ENCODE measurements at places on chromosomes 16 and 17.

- no peak for DNase-seq
Observed at GRCh38 chr17:73496232-73496631, 148.0 kb downstream of the SDK2 start.

DNA sequence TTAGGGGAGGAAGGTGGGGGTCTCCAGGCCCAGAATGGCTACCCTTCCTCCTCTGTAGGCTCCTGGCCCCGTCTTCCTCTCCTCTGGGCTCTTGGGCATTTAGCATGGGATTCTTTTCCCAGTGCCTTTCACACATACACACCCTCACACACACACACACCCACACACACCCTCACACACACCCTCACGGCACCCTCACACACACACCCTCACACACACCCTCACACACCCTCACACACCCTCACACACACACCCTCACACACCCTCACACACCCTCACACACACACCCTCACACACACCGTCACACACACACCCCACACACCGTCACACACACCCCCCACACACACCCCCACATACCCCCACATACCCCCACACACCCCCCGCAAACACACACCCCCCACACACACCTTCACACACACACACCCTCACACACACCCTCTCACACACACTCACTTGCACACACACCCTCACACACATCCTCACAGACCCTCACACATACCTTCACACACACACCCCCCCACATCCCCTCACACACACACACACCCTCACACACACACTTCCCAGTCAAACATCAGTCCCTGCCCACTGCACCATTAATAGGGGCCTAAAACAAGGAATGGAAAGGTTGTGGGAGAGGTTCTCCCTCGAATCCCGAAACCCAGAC, 845 bp downstream of the SGCA start:
- DNase-seq, result no peak

DNA sequence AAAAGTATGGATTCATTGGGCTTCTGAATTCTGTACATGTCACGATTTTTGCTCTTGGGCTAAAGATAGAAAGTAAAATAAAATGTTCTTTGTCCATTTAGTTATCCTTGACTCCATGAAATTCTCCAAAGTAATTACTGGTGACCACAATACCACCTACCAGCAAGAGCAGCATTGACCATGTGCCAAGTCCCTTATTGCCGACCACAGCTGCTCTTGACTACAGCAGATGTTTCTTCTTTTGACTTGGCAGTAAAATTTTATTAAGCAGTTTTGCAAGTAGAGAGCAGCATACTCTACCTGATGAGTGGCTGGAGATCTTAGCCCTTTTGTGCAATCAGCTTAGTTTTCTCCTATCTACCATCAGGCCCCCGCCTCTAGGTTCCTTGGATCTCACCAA, 152.2 kb upstream of the TBX2 start:
- DNase-seq, result peak; percentile 87

GRCh38 chr16:86481607-86482006, 28.7 kb upstream of the FOXF1 start:
- no peak for DNase-seq

- DNase-seq, result peak; percentile 9
Observed at GRCh38 chr17:37212179-37212578, 163.6 kb upstream of the C17orf78 start.

- peak; percentile 71 for DNase-seq
Observed at GRCh38 chr16:67862623-67863583, 9.9 kb upstream of the EDC4 start.

DNA sequence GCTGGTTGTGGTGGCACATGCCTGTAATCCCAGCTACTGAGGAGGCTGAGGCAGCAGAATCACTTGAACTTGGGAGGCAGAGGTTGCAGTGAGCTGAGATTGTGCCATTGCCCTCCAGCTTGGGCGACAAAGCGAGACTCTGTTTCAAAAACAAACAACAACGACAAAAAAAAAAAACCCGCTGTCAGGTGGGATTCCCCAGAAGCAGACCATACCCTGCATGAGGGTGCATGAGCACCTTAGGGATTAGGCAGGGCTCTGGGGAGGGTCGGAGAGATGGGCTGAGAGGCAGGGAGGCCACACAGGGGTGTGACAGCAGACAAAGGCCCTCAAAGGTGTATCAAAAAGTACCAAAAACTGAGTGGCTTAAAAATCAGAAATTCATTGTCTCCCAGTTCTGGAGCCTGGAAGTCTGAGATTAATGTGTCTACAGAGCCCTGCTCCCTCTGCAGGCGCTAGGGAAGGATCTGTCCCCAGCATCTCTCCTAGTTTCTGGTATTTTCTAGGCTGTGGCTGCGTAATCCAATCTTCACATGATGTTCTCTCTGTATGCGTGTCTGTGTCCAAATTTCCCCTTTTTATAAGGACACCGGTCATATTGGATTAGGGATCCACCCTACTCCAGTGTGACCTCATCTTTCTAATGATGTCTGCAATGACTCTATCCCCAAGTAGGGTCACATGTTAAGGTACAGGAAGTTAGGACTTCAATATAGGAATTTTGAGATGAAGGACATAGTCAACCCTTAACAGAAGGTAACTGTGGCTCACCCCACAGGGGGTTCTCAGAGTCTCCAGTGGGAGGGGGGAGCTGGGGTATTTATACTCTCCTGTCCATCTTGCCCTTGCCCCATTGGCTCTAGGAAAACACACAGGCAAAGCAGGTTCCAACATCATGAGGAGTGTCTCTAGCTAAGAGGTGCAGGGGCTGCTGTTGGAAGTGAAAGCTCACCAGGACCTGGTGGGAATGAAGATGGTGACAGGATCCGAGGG, 13.6 kb upstream of the TVP23A start:
- no peak for DNase-seq

DNA sequence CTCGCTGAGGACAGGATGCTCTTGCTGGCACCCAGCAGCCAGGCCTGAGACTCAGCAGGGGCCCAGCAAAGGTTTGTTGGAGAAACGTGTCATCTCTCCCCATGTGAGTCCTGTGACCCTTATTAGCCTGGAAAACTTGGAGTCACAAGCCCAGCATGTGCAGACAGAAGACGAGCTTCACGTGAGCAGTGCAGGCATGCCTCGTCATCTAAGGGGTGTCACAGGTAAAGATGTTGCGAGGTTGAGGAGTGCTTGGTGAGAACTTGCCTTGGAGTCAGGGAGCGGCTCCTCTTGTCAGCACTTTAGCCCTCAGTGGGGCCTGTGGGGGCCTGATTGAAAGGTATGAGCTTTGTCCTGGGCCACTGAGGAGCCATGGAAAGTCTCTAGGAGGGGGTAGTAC, 2.1 kb upstream of the CTRL start:
- no peak for DNase-seq

GRCh38 chr17:61106354-61106753, 293.3 kb upstream of the TBX2 start:
- no peak for DNase-seq

GRCh38 chr17:57645950-57646665, 99.0 kb downstream of the CCDC182 start:
- peak; percentile 33 for DNase-seq

DNA sequence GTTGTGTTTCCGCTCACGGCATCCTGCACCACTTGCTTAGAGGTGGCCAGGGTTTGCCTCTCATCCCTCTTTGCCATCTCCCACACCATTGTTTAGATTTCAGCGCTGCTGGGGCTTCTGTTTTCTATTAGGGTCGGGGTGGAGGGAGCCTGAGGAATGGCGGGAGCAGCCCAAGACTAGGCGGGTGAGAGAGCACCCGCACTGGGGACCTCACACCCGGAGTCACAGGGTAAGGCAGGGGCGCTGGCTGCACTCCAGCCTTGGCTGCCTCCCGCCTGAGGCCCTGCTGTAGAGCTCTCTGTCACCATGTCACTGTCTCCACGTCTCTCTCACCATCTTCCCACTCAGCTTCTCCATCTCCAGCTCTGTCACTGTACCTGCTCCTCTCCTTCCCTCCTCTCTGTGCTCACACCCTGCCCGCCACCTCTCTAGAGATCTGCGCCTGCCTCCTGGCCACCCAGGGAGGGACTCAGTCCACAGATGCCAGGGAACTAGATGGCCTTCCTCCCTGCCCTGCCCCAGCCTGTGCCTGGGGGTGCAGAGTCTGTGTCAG, 32.8 kb upstream of the ABCC3 start:
- DNase-seq, result no peak

DNA sequence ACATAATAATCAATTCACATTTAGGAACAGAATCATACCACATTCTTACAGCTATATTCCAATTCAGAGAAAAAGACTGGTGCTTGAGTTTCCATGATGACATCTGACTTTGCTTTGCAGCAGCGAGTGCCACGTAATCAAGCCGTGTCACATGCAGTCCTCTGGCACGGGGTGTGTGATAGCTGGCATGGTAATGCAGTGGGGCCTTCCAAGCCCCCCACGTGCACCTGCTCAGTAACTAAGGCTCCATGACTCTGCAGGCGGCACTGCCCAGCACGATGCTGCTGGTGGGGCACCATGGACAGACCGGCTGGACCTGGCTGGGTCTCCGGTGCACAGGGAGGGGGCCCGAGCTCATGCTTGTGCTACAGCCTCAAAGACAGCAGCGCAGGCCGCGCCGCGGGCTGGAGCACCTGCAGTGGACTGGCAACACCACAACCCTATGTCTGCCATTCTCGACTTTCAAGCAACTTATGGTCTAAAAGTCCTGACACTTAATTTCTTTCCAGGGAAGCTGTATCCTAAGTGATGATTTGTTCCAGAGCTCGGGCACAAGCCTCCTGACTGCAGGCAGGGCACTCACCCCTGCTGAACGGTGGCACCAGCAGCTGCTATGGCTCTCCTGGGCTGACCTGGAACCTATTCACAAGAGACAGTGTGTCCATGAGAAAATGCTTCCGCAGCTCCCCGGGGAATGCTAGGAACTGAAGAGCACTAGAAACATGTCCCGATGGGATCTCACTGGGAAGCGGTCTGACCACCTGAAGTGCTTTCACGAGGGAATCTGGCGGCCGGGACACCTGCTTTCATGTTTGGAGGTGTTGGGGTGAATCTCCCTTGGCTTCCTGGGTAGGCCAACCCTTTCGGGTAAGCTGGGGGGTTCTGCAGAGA, 99.5 kb upstream of the DNAH17 start:
- DNase-seq, result no peak

- DNase-seq, result no peak
Observed at GRCh38 chr17:72165867-72166439, 45.1 kb downstream of the SOX9 start.

DNA sequence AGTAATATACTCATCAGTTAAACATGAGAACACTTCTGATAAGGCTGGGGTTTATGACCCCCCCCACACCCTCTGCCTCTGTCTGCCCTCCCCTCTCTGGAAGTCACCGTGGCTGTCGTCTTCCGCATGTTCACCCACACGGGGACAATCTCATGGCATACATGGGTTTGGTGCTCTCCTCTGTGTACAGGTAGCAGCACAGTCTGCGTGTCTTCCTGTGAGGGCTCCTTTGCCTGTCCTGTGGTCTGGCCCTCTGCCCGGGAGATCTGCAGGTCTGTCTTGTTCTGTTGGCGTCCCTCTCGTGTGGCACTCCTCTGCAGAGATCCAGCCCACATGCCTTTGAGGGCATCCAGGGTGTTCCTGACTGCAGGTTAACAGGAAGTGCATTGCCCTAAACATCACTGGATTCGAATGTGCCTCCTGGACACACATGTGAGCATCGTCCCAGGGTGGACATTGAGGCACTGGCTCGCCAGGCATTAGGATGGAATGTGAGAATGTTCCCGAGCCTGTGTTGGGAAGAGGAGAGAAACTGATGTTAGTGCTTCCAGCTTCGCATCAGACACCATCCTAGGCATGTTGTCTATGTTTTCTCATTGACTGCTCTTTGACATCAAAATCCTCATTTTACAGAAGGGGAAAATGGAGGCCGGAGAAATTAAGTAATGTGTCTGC, 54.5 kb downstream of the NKD1 start:
- DNase-seq, result no peak

DNA sequence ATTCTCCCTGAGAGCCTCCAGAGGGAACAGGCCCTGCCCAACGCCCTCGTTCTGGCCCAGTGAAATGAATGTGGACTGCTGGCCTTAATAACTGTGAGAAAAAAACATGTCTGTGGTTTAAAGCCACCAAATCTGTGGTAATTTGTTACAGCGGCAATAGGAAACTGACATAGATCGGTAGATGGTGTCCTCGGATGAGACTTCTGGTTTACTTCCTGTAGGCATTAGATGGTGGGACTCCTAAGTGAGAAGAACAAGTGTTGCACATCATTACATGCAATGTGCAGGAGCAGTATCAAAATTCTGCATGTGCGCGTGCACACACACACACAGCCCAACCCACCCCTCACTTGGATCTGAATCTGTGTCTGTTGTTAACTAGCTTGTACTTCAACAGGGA, 42.0 kb downstream of the CDK5R1 start:
- no peak for DNase-seq

- DNase-seq, result no peak
Observed at GRCh38 chr16:71847096-71847495, 1.3 kb downstream of the ATXN1L start.

DNA sequence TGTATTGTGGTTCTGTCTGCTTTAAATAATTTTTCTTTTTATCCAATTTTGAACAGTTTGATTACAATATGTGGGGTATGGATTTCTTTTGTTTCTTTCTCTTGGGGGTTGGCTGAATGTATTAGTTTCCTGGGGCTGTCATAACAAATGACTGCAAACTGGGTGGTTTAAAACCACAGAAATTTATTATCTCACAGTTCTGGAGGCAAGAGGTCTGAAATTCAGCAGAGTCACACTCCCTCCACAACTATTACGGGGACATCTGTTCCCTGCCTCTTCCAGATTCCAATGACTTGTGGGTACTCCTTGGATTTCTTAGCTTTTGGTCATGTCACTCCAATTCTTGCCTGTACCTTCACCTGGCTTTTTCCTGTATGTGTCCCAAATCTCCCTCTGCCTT, 23.7 kb downstream of the COX11 start:
- peak; percentile 52 for DNase-seq

DNA sequence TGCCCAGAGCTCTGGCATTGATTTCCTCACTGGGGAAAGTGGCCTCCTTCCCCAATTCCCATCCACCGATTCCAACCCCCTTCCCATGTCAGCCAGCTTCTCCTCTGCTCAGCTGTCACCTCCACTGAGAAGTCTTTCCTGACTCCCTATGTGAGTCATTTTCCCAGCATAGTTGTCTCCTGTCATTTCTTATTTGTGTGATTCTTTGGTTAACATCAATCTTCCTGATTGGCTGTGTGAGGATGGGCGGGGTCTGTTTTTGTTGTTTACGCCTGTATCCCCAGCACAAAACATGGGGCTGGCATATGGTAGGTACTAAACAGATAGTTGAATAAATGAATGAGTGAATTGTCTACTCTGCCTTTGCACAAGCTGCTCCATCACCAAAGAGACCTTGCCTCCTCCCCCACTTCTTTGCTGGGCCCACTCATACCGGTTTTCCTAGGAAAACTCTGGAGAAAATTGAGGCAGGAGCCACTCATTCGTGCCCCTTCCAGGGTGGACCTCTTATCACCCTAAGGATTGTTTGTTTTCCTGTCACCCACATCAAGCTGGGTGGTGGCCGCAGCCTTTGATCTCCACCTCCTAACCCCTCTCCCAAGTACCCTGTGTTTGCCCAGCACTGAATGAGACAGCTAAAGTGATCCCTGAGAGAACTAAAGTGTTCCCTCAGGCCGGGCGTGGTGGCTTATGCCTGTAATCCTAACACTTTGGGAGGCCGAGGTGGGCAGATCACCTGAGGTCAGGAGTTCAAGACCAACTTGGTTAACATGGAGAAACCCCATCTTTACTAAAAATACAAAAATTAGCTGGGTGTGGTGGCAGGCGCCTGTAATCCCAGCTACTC, 1.2 kb upstream of the GRB7 start:
- DNase-seq, result peak; percentile 55

- no peak for DNase-seq
Observed at GRCh38 chr16:15961060-15961511, 11.7 kb downstream of the ABCC1 start.

Data from EH (cell line).